CD4-positive, alpha-beta T cell treated with Interleukin-15 for 1 hour (primary cell): ENCODE measurements at places on chromosomes 7 and 10.
A peak's percentile ranks its signal among the peaks of the same experiment; 100 is the strongest.

- no peak for DNase-seq
These were observed 32.9 kb upstream of the CCDC71L start for GRCh38 chr7:106693677-106694353.

DNA sequence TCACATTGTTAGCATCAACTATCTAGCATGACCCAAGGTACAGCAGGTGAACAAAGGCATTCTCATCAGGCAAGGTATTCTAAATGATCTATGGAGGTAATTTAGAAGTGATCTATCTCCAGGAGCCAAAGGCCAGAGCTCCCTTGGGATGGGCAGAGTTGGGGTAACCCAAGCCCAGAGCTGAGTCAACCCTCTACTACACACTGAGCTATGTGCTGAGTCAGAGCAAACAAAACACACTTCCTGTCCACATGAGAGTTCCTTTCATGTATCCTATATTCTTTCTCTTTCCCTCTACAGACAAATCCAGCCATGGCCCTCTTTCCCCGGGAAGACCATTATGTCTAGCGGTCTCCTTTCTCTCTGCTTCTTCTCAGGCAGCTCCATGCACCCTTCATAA is 68.2 kb upstream of the AGK start:
- no peak for DNase-seq

DNA sequence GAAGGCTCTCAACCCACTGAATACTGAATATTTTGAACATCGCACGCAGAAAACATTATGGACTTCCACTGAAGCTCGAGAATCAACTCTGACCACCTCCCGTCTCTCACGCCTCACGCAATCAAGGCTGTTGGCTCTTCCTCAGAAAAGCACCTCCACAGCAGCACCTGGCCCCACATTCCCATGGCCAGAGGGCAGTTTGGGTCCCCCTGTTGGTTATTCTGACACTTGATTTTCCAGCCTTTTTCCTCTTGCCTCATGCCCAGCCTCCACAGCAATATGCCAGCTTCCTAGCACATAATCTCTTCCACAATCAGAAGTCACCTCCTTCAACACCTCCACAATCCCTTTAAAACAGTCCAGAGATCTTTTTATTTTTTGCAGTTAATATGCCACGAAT is 55.9 kb downstream of the SVOPL start:
- DNase-seq, result no peak

DNA sequence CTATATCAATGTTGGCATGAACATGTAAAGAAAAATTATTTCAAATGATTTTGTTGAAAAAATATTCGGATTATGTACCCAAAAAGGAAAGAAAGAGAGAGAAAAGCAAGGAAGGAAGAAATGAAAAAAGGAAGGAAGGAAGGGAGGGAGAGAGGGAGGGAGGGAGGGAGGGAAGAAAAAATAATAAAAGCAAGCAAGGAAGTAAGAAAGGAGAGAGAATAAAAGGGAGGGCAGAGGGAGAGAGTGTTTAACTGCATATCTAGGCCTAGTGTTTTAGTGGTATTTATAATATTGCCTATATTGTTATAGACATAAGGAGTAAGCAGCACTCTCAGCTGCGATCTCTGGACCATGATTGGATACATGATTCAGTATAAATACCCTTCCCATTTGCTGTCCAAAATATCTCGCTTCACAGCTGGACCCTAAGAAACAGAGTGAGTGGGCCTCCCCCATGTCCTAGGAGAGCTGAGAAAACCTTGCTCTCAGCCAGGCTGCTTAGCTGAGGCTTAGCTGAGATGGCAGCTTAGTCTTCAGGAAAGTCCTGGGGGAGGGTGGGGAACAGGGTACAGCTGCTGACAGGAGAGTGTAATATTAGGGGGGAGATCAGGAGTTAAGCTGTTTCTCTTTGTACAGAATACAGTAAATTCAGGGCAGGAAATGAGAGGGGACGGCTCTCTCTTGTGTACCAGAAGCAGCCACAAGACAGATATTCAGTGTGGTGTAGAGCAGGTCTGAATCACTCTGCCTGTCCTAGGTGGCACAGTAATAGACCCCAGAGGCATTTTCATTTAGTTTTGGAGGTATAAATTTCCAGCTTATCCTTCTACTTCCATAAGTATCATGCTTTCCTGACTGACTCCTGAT is 66.8 kb upstream of the TARP start:
- no peak for DNase-seq

- DNase-seq, result no peak
These were observed 137.0 kb downstream of the ANK3 start for GRCh38 chr10:60252688-60253087.

- DNase-seq, result no peak
These were observed 141.9 kb downstream of the ELFN1 start for GRCh38 chr7:1811850-1812508.

GRCh38 chr10:99913831-99914235 is 95.9 kb downstream of the DNMBP start:
- DNase-seq, result no peak

- DNase-seq, result no peak
These were observed 103.3 kb upstream of the DIP2C start for GRCh38 chr10:792792-793100.

DNA sequence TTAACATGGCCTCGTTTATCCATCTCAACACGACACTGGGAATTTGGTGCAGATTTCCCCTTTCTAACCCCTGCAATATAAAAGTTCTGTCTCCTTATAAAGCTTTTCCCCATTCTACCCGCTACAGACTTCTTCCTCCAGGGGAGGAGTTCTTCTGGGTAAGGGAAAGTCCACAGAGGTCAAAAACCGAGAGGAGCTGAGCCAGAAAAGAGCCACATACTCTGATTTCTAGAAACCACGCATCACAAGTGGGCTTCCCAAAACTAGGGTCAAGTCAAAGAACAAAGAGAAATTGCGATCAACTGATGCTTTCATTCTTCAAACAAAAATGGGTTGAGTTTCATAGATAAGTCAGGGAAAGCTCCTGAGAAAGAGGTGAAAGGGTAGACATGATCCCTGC is 6.8 kb downstream of the IL6 start:
- DNase-seq, result no peak

DNA sequence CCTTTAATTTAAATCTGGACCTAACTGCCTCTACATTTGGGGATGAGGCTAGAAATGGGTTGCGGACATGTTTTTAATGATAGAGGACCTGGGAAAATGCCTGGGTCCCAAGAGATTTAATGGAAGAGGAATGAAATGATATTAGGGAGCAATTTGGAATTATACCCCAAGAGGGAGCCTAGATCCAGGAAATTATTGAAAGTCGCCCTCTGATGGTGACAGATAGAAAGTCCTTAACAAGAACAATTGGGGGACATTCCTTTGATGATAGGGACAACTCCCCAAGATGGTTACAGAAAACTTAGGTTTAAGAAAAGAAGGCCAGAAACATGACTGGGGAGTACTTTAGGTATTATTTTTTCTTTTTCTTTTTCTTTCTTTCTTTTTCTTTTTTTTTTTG is 9.5 kb upstream of the TSGA13 start:
- DNase-seq, result no peak

DNA sequence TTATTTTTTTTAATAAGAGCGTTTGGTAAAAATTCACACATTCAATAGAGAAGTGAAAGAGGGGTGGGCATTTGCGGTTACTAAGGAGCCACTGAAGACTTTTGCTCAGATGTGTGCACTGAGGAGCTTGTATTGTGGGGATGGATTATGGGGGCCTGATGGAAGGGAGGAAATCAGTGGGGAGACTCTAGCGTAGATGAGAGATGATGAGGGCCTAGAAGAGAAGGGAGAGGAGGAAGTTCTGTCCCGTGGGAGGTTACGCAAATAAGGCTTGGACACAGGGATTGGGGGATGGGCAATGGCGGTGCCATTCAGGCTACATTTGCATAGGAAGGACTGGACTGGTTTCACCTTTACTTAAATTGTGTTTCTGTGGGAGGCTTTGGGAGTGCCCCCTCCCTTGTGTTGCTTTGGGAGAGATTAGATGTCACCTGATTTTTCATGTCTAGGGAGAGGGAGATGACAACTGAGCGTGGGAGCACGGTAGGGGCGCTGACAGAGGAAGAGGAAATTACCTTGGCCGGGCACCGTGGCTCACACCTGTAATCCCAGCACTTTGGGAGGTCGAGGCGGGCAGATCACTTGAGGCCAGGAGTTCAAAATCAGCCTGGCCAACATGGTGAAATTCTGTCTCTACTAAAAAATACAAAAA is 2.2 kb upstream of the HIP1 start:
- peak; percentile 35 for DNase-seq

- DNase-seq, result no peak
These were observed 588.5 kb downstream of the TNS3 start for GRCh38 chr7:46993396-46993795.

DNA sequence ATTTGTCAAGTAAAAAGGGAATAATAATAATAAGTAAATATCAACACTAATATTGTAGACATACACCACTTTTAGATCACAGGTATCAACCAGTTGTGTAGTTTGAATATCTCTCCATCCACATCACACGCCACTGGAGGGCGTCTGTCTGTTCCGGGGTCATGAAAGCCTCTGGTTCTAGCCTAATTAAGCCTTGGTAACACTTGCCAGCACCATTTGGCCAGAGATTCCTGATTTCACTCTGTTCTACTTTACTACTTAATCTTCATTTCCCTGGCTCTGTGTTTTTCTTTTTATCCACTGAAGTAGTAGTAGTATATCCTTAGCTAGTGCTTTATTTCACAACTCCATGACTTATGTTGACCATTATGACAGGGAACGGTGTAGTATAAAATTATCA is 285.6 kb upstream of the POM121L12 start:
- DNase-seq, result no peak

- DNase-seq, result no peak
These were observed 27.9 kb upstream of the JAZF1 start for GRCh38 chr7:28208506-28208905.

- no peak for DNase-seq
These were observed 27.7 kb downstream of the PPP2R2D start for GRCh38 chr10:131928248-131929095.

DNA sequence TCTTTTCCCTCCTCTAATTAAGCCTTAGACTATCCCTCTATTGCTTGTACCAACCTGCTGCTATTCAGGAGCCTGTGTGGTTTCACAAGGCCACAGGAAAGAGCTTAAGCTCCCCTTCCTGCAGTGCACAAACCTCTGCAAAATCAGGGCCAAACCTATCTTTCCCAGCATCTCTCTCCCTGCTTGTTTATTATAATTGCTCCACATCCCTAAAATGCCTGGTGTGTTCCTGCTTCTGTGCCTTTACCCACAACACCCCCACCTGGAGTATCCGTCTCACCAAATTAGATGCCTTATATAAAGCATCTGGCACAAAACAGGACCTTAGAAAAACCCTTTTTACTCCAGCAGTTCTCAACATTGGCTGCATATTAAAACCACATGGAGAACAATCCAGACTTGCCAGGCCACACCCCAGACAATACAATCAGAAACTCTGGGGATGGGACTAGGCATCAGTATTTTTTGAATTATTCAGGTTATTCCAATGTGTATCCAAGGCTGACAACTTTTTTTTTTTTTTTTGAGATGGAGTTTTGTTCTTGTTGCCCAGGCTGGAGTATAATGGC is 16.7 kb downstream of the SEC31B start:
- DNase-seq, result no peak

DNA sequence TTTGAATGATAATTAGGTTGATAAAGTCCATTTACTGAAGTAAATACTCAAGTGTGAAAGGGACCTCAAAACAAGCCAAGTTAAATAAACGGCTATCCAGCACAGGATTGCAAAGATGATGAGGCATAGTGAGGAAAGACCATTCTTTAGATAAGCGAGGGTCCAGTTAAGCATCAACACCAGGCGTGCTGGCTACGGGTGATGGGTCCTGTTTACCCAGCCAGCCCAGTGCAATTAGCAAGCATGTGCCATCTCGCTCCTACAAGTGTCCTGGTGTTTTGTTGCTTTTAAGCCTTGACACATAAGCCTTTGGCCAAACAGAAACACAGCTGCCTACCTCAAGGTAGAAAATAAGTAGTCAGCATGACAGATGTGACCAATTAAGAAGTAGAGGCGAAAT is 7.1 kb downstream of the NEBL start:
- DNase-seq, result no peak
